LHCN-M2 (cell line): ENCODE measurements at places on chromosomes 13 and 19. TPM values are rescaled to one million over a fixed set of nuclear protein-coding genes. Genes with fewer than 3 reads are reported as not detected.

DNA sequence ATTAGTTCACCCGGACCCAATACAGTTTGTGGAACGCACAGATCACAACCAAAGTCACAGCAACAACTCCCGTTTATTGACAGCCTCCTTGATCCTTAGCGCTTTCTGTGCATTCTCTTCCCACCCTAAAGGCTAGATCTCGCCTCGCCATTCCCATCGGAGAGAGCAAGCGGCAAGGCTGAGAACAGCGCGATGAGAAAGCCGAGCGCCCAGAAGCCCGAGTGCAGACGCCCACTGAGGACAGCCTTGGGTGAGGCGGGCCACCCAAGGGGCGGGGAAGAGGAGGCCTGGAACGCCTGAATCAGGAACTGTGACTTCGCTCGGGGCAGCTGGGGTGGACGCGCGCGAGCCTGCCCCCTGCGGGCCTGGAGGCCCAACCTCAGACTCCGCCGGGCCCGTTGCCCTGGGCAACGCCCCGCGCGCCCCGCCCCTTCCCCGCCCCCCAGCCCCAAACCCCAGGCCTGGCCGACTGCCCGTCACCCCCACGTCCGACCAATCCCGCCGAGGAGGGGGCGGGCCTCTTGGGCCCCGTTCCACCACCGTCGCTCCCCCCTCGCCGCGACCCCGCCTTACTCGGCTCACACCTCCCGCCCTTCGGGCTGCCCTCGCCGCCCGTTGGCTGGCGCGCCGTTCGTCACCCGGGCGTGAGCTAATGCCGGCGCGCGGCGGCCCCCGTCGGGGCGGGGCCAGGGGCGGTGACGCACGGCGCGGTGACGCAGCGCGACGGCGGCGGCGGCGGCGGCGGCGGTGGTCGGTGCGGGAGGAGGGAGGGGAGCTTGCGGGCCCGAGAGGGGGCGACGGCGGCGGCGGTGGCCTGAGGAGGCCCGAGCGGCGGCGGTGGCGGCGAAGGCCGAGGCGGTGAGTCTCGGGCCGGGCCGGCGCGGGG is at the start of gene SAMD4B:
Gene SAMD4B (plus strand): TSS at position 703 of the 886 bp plus-strand sequence. CDS start 14,473 bp downstream, outside the sequence.
- peak; percentile 96 for DNase-seq

DNA sequence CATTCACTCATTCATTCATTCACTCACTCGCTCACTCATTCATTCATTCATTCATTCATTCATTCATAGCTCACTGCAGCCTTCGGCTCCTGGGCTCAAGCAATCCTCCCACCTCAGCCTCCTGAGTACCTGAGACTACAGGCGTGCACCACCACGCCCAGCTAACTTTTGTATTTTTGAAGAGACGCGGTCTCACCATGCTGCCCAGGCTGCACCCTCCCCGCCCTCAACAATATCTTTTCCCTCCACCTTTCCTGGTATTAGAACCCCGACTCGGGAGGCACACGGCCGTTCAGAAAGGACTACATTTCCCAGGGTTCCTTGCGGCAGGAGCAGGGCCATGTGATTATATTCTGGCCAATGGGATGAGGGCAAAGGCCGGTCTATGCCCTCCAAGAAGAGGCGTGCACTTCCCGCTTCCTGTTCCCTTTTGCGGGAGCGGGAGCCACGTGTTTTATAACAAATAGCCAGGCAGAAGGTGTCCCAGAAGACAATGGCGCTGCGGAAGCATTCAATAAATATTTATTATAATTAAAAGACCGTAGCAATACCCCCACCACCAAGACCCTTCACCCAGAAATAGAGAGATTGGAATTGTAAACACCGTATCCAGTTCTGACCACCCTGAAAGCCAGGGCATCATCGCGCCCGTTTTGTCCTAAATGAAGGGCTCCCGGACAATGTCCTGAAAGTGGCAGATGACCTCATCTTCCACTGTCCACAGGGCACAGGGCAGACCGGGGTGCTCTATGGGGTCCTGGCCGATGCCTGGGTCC is 15.9 kb downstream of the TICAM1 start:
- peak; percentile 86 for DNase-seq

DNA sequence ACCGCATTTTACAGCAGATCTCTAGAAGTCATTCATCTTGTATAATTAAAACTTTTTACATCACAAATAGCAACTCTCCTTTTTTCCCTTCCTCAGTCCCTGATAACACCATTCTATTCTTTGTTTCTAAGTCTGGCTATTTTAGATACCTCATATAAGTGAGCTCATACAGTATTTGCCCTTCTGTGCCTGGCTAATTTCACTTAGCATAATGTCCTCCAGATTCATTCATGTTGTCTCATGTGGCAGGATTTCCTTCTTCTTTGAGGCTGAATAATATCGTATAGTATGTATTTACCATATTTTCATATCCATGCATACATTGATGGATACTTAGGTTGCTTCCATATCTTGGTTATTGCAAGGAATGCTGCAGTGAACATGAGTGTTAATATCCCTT is 362.0 kb downstream of the RFC3 start:
- no peak for DNase-seq

DNA sequence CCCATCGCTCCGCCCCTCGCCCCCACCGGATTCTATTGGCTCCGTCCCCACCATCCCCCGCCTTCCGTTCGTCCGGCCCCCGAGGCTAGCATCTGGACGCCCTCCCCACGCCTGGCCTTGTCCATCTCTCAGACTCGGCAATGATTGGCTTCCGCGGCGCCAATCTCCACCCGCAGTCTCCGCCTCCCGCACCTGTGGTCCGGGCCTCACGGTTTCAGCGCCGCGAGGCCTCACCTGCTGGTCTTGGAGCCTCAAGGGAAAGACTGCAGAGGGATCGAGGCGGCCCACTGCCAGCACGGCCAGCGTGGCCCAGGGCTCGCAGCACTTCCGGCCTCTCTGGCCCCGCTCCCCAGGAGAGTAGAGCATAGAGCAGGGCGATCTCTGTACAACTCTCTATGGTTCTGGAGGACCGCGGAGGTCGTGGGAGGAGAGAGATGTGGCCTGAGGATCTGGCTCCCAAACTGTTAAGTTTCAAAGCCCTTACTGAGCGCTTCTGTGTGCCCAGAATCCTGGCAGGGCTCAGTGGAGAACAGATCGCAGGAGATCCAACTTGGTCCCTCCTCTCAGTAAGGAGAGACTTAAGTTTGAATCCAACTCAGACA is at the start of gene ERCC1:
Gene ERCC1 (minus strand): TSS at position 329 of the 602 bp plus-strand sequence. CDS start 543 bp downstream, outside the sequence.
- DNase-seq = peak; percentile 95

DNA sequence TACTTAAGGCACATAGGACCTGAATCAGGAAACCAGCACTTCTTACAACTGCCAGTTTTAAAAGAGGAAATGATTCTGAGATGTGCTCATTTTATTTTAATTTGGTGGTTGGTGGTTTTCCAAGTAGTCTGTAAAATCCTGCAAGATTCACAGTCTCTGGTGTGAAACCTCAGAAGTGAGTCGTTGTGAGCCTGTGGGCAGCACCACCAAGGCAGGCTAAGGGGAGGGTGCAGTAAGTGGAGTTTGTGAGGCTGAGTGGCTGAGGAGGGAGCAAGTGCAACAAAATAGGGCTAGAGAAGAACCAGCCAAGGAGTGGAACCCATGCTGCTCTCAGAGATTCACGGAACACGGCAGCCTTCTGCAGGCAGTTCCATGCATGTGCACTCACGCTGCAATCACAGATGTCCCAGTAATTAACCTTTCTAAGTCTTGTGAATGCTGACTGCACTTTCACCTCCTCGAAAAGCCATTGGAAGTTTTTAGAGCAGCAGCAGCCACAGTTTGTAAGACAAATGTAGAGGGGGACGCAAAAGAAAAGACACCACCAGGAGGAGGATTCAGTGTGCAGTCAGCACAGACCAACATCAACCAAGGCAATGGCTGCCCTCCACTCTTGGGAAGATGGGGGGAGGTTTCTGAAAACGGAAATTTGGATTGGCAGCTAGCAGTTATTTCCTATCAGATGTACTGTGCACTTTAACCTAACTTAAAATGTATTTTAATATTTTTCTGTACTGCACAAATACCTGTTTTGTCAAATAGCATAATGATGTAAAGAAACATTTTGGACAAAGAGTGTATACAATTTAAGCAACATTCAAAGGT is 44.9 kb downstream of the ESD start:
- DNase-seq = peak; percentile 32

GRCh38 chr13:41608111-41608838 is 150.9 kb downstream of the RGCC start:
- DNase-seq = no peak

- no peak for DNase-seq
These were observed 1.6 kb downstream of the CYSLTR2 start for GRCh38 chr13:48655291-48655690.

DNA sequence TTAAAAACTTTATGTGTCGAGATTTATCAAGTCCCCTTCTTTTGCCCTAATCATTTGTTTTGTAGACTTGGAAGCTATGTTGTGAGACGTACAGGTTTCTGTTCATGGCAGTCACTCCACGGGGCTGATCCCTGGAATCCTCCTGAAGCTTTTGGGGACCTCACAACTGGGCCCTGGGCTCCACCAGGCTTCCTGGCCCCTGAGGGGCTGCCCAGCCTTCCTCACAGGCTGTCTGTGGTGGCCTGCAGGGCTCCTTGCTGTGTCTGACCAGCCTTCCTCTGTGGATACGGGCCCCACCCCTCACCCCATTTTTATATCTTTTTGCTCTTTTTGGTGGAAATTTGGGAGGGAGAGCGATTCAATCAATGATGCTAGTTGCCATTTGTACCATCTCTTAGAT is 38.1 kb downstream of the CHST8 start:
- DNase-seq = no peak

DNA sequence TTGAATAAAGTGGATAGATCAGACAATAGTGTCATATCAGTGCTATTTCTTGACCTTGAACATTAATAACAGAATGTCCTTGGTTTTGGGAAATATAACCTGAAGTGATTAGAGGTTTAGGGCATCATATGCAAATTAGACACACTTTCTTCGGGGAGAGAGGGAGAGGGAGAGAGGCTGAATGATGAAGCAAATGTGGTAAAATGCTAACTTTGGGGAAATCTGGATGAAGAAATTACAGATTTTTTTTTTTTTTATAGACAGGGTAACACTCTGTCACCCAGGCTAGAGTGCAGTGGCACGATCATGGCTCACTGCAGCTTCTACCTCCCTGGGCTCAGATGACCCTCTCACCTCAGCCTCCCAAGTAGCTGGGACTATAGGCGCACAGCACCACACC is 3.9 kb upstream of the NCR1 start:
- no peak for DNase-seq

- DNase-seq = no peak
These were observed 31.6 kb downstream of the RNASEH2B start for GRCh38 chr13:50941146-50941545.

DNA sequence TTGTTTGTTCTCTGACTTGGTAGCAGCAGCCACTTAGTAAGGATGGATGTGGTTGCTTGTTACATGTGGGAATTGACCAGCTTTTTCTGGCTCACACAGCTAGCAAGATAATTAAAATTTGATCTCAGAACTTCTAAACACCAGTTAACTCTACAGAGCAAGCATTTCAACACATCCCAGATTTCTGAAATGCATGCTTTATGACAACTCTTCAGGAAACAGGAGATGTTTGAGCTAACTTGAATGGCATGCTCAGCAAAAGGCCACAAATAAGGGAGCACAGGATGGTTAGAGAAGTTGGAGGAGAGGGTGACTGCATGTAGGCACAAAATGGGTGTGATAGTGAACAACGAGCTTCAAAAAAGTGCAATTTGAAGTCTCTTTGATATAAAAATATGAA is 167.1 kb upstream of the SPRY2 start:
- peak; percentile 7 for DNase-seq

DNA sequence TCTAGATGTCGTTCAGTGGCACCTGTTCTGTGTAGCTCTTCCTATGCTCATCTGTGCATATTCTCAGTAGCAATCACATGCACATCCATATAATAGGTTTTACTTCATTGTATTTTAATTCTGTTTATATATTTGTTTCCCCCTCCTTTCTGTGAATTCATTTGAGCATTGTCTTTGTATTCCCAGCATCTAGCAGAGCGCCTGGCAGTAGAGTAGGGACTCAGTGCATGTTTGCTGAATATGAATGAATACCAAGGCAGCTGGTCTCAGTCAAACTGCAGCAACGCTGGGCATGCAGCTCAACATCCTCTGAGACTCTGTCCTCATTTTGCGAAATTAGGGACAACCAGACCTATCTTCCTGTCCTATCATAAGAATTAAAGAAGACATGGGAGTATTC is 330.1 kb downstream of the SPRY2 start:
- no peak for DNase-seq

Gene UBE2L5
- total RNA-seq = not detected in 2 replicates

Gene SIGLEC10
- total RNA-seq = not detected in 2 replicates

Gene DLL3
- 2.4 and 2.6 TPM in 2 replicates for total RNA-seq

Gene PRTN3
- not detected in 2 replicates for total RNA-seq

Gene SIGLEC6
- not detected in 2 replicates for total RNA-seq

Gene ZNF439
- total RNA-seq = 0.11 and 0.26 TPM in 2 replicates

Gene GAS6
- total RNA-seq = 670 and 703 TPM in 2 replicates
